ENCODE measurements at places on chromosomes 7 and 10. TPM values are rescaled to one million over a fixed set of nuclear protein-coding genes. Genes with fewer than 3 reads are reported as not detected.

DNA sequence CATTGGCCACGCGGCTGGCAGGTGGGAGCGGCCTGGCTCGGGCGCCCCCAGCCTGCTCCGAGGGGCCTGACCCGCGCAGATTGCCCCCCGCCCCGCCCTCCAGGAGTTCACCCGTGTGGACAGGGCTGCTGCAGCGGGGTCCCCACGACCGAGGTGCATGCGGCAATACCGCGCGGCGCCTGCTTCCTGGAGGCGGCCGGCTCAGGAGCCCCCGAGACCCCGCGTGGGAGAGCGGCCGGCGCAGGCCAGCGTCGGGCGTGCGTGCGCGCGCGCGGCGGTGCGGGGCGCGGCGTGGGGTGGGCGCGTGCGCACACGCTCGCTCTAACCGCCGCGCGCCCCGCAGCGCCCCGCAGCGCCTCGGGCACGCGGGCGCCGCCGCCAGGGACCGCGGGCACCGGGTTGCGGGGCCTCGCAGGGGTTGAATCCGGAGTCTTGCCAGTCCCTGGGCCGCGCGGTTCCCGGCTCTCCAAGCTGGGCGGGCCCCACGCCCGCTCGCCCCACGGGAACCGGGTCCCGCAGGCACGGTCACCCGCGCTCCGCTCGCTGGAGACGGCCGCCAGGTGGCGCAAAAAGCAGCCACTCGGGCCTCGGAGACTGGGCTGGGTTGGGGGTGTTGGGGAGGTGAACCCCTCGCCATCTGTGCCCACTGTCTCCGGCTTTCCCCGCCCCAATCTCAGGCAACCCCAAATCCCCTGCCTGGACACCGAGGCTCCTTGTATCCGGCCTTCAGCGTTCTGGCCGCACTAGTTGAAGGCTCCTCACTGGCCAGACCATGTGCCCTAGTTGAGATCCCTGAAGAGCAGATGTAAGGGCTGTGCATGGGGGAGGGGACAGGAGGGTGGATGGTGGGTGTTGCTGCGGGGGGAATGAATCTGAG is 1.3 kb upstream of the ACHE start:
- peaks cover 19% of the 10 kb centered on the region for H3K4me1 ChIP-seq
- no peaks in the 10 kb centered on the region for H3K36me3 ChIP-seq
- H3K27ac ChIP-seq: no peak overlapping the region
- DNase-seq: peak; percentile 23
- H3K27me3 ChIP-seq: peaks cover 15% of the 10 kb centered on the region

GRCh38 chr7:142362349-142362748 is 104.5 kb upstream of the PRSS58 start:
- H3K4me3 ChIP-seq: no peak overlapping the region
- peak; percentile 37 for DNase-seq
- no peak overlapping the region for H3K27ac ChIP-seq
- H3K36me3 ChIP-seq: no peaks in the 10 kb centered on the region
- H3K27me3 ChIP-seq: no peaks in the 10 kb centered on the region
- peaks cover 21% of the 10 kb centered on the region for H3K4me1 ChIP-seq

DNA sequence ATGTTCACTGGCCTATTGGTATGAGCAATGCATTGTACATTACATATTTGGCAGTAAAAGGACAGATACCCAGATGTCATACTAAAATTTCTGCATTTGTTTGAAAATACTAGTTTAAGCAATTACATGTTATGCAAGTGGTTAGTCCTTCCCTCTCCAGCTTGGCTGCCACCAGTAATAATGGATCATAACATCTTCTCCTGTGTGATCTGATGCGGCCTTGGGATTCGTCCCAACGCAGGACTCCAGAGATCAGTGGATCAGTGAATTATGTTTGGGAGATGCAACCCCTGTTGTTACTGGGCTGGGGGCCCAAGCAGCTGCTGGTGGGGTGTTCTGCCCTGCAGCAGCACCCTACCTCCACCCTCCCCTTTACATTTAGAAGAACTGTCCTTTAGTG is 11.2 kb upstream of the PDK4 start:
- no peaks in the 10 kb centered on the region for H3K4me1 ChIP-seq
- H3K36me3 ChIP-seq: no peaks in the 10 kb centered on the region
- no peak overlapping the region for H3K4me3 ChIP-seq
- DNase-seq: no peak
- no peak overlapping the region for H3K27ac ChIP-seq

DNA sequence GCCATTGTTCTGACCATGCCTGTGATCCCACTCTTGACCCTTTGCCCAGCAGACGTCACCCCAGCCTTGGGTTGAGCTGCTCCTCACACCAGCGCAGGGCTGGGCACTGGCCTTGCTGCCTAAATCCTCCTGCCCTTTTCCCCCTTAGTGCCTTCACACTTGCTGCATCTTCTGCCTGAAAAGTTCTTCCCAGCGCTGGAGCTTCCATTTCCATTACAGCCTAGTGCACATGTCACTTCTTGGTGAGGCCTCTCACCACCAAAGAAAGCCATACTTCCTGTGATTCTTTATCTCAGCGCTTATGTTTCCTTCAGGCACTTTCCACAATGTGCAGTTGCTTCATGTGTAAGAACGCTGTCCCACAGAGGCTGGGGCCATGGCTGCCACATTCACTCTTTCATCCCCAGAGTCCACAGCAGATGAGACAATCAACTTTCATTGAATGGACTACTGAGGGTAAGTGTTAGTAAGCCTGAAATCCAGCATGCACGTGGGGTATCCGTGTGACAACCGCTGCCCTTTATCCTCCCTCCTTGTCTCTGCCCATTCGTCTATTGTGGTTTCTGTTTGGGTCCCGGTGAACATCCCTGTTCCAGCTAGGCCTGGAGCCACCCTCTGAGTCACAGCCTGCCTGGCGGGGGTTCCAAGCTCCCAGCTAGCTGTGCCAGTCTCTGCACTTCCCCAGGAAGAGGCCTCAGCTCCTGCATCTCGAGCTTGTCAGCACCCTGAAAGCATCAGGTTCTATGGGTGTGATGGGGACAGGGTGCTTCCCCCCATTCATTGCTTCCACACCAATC is 37.3 kb downstream of the ADRA2A start:
- H3K4me3 ChIP-seq: no peak overlapping the region
- no peak overlapping the region for H3K27ac ChIP-seq
- H3K27me3 ChIP-seq: no peaks in the 10 kb centered on the region
- DNase-seq: no peak
- no peaks in the 10 kb centered on the region for H3K36me3 ChIP-seq

DNA sequence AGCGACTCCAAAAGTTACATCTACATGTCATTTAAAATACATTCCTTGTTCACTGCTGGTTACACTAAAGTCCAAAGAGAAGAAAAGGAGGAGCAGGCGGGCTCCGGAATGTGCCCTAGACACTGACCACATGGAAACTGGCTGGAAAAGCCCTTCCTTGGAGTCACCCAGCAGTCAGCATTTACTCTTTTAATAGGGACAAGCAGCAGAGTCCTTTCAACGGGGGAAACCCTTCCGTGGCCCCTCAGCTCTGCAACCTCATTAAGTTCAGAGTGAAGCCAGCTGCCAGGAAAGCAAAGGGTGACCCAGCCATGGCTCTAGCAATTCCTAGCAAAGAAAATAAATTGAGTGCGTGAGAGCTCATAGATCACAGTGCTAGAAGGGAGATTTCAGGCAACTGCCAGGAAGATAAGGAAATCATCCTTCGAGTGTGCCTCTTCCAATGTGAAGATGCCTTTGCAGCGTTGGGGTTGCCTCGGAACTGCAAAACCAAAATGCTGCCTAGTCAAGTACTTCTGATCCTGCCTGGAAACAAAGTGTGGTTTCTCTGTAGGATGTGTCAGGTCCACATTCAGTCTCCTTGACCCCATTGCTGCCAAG is 101.6 kb downstream of the SORBS1 start:
- DNase-seq: no peak
- no peak overlapping the region for H3K4me3 ChIP-seq
- H3K27ac ChIP-seq: no peak overlapping the region
- no peaks in the 10 kb centered on the region for H3K36me3 ChIP-seq

- H3K4me1 ChIP-seq: peaks cover 82% of the 10 kb centered on the region
- H3K4me3 ChIP-seq: no peak overlapping the region
- no peaks in the 10 kb centered on the region for H3K36me3 ChIP-seq
- no peaks in the 10 kb centered on the region for H3K27me3 ChIP-seq
- no peak for DNase-seq
Observed at GRCh38 chr10:96584035-96584434, 2.8 kb downstream of the TM9SF3 start.

GRCh38 chr10:91409069-91409868 is 875 bp upstream of the HECTD2 start:
- H3K27ac ChIP-seq: peak overlapping the region; percentile 74
- H3K36me3 ChIP-seq: no peaks in the 10 kb centered on the region
- H3K4me1 ChIP-seq: peaks cover 20% of the 10 kb centered on the region
- H3K4me3 ChIP-seq: peak overlapping the region; percentile 88

The SFRP5 gene
- not detected for polyA plus RNA-seq

The VWC2 gene
- polyA plus RNA-seq: not detected

The AKR1C2 gene
- polyA plus RNA-seq: not detected

The CYP2E1 gene
- 0.94 TPM for polyA plus RNA-seq

All from CD4-positive, alpha-beta memory T cell (primary cell).